ENCODE measurements at places on chromosomes 7 and 10. TPM values are rescaled to one million over a fixed set of nuclear protein-coding genes. Genes with fewer than 3 reads are reported as not detected.

The STRIP2 gene
- polyA plus RNA-seq, result 3.4 TPM

The CALCR gene
- polyA plus RNA-seq, result 1.1 TPM

The GPR15LG gene
- polyA plus RNA-seq, result not detected

The PLAU gene
- polyA plus RNA-seq, result 9.3 TPM

The CDC14C gene
- 0.06 TPM for polyA plus RNA-seq

Measured in right renal cortex interstitium (tissue), 3 donors.